LNCaP clone FGC (cell line): ENCODE measurements at places on chromosomes 5 and 9.

GRCh38 chr5:153490118-153491037, at the start of gene GRIA1:
Gene GRIA1, plus strand, starts transcription at chr5:153490670.
- no peak for DNase-seq

DNA sequence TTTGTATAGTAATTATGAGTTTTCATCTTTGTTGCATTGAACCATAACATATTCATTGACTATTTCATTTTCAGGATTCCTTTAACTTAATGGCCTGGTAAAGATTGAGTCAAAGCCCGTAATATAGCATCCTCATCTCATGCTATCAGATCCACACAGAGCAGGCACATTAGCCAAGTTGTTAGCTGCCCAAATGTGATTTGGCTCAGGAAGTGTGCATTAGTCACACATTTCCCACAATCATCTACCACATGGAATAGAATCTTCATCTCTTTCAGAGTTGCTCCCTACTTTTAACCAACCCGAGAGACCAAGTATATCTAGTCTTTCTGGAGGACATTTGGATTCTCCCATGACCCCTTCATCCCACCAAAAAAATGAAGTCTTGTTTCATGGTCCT, 481.0 kb upstream of the PTGER4 start:
- no peak for DNase-seq

- no peak for DNase-seq
Measured at GRCh38 chr9:70668751-70669150, 254.3 kb upstream of the KLF9 start.

DNA sequence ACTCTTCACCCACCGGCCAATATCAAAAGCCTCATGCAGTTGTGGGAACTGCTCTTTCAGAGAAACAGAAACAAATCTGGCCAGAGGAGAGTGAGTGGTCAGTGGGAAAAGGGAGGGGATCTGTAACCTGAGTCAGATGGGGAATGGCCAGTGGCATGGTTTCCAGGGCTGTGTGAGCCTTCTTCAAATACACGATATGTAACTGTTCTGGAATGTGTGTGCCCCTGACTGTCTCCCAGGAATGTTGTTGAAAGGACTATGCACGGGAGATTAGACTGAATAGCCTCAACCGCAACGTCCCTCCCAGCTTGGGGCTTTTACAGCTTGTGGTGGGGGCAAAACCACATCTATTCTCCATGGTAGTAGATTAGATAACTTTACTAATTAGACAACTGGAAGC, 60.8 kb downstream of the SH3TC2 start:
- no peak for DNase-seq

DNA sequence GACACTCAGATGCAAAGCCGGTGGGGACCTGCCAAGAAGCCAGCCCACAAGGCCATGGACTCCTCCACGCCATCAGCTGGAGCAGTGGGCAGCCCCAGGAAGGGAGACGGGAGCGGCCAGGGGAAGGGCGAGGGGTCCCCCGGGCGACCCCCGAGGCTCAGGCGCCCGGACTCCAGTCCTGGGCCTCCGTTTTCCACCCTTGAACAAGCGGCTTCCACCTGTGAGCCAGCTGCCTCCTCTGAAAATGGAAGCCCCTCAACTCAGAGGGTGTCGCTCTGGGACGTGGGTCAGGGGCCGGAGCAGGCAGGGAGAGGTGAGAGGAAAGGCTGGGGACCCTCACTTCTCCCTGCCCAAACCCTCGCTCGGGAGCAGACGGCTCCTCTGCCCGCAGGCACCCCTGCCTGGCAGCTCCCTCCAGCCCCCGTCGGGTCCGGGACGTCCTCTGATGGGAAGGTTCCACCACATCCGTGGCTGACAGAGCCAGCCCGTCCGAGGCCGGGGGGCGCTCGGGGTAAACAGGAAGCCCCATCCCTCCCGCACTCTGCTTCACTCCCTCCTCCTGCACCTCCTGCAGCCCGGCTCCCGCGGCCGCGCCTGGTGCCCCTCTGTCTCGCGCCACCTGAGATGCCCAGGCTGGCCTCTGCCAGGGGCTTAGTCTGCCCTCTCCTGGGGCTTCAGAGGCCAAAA, 3.7 kb upstream of the EGFL7 start:
- no peak for DNase-seq

- no peak for DNase-seq
Measured at GRCh38 chr9:38172586-38172985, 103.6 kb upstream of the SHB start.

DNA sequence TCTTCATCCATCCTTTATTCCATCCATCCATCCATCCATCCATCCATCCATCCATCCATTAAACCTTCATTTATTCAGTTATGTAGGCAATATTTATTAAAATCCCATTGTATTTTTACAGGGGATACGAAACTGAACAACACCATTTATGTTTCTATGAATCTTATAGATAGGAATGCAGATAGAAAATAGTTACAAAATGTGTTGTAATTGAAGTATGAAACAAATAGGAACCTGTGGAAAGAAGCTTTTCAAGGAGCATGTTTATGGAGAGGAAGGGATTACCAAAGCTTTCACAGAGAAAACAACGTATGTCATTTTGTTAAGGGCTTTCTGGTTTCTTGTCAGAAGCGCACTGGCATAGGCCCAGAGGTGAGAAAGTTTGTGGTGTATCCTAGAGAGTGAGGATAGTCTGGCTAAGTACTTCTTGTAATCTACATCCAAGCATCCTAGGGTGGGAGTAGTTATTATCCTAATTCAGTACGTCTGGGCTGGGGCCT, 184.0 kb downstream of the CNTLN start:
- no peak for DNase-seq

- DNase-seq = no peak
Measured at GRCh38 chr5:34496701-34497469, 159.2 kb upstream of the RAI14 start.

- no peak for DNase-seq
Measured at GRCh38 chr5:164962329-164962961, 1457.0 kb downstream of the MAT2B start.

GRCh38 chr9:78669591-78669990, 372.7 kb downstream of the PSAT1 start:
- no peak for DNase-seq

GRCh38 chr9:76026796-76027195, 136.3 kb downstream of the PCSK5 start:
- no peak for DNase-seq
